ENCODE measurements at places on chromosomes 1 and 21.

DNA sequence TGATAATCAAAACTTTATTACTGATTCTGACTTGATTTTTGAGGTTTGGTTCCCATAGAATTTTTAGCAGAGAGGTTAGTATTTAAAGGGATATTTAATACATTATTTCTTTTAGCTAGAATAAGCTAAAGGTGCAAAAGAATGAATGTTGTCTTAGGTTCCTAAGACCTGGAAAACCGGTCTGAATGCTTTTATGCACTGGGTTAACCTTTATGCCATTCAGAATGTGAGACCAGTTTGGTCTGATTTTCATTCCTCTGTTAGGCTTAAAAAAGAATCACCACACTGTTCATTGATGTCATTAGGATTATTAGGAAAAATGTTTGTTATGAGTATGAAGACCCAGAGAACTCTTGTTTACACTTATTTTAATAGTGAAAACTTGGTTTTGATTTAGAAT, 30.1 kb downstream of the RAP1A start:
- no peak for DNase-seq

DNA sequence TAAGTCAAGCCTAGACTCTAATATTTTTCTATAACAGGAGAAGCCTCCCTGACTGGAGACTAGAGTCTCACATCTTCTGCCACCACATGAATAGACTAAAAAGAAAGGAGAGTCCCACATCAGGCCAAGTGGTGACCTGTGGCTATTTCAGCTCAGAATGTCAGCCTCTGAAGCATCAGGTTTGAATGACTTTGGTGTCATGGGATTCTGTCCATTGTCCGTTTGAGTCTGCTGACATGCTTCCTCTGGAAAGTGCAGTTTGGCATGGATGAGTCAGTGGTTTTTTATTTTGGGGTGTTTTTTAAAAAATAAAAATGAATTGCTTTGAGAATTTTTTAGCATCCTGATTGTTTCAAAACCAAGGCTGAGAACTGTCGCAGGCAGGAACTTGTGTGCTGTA, 19.5 kb downstream of the DYRK3 start:
- DNase-seq = no peak

DNA sequence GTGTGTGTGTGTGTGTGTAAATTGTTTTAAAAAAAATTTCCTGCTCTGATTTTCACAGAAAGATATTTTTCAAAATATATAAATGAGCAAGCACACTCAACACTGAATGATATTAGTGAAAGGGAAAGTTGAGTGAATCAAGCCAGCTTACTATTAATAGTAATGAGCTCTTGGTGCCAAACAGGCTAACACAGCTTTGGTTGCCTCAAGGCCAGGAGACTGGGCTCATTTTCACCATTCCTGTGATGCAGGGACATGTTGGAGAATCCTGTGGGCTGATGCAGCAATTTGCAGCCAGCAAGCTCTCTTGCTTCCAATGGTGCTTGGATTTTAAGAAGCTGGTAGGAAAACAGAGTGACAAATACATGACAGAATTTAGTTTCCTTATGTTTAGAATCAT, 30.2 kb downstream of the PLA2G4A start:
- no peak for DNase-seq

DNA sequence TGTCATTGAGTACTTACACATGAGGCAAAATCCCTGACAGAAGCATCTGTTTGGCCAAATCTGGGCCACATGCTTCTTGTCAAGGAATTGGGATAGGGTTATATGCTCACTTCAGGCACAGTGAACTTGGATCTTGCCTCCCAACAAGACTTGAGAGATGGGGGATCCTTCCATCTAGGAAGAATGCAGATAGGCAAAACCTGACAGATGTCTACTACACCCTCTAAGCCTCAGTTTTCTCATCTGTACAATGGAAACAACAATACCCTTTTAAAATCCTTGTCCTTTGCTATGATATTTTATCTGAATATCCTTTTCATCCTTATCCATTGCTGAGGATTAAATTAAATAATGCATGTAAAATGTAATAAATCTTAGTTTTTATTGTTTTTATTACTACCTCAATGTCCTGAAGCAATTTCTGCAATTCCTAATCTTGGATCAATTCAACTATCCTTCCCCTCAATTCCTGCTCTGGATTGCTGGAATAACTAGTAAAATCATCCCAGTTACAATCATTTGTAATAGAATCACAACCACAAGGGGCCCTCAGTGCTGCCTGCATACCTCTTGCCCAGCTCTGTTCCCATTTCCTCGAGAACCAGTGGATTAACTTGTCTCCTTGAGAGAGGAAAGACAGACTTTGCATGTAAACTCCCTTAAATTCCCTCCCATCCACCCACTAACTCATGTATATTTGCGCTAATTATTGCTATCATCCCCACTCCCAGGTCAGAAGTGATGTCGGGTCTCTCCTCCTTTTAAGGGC, 8.1 kb upstream of the XPR1 start:
- DNase-seq = no peak

- no peak for DNase-seq
Measured at GRCh38 chr1:246032984-246033383, 474.1 kb downstream of the SMYD3 start.

GRCh38 chr1:28954126-28954726, 39.9 kb downstream of the EPB41 start:
- DNase-seq = no peak

- no peak for DNase-seq
Measured at GRCh38 chr1:233603478-233603877, 10.4 kb upstream of the KCNK1 start.

DNA sequence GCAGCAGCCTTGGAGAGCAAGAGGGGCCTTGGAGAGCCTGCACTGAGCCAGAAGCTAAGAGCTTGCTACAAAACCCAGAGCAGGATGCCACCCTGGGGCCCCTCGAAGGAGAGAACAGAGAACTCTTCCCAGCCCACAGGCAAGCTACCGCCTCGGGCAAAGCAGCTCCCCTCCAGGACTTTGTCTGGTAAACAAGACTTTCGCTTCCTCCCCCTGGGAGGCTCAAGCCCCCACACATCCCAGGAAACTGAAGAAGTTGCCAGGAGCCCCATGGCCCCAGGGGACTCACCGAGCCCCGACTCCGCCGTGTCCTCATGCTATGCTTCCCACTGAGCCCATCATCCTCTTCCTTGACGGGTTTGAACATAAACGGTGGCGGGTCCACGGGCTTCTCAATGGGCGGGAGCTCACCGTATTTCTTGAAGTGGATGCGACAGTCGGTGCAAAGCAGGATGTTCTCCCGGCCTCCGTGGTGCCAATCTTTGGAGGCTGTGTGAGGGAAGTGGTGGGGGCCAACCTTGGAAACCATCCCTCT, 45.9 kb downstream of the SLC45A1 start:
- DNase-seq = no peak

GRCh38 chr1:157363660-157364140, 188.6 kb downstream of the FCRL5 start:
- peak; percentile 14 for DNase-seq

- no peak for DNase-seq
Measured at GRCh38 chr1:117582451-117582850, 23.4 kb upstream of the TENT5C start.

GRCh38 chr21:43194303-43195120, 25.7 kb downstream of the CRYAA start:
- DNase-seq = no peak

DNA sequence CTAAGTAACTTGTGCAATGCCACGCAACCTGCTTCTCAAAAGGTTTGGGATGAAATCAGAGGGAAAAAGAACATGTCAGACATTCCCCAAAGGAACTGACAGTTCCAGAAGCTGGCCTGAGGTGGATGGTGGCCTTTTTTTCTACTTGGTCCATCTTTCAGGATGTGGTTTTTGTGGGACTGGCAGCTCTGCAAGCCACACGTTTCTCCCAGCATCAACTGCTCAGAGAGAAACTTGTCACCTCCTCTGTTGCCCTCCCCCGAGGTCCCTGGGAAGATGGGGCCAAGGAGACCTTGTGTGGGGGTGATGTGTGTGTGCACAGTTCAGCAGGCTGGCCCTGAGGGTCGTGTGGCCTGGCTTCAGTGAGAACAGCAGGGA, 2.5 kb upstream of the DHRS3 start:
- no peak for DNase-seq

- no peak for DNase-seq
Measured at GRCh38 chr1:107443027-107443426, 302.2 kb downstream of the NTNG1 start.

- no peak for DNase-seq
Measured at GRCh38 chr1:172108161-172108893, 267.0 kb downstream of the DNM3 start.

DNA sequence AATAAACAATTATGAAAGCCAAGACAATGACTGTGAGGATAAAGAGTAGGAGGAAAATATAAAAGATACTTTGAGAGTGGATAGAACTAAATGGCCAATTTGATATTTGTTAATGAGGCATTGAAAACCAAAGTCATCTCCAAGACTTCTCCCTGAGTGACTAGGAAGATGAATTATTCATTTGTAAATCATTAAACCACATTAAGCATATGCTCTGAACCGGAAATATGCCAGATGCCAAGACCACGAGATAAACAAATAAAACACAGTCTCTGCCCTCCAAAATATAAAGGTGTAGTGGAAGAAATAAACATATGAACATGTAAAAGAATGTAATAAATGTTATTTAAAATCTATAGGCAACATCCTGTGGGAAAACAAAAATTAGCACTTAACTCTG, 78.8 kb downstream of the MRPL39 start:
- no peak for DNase-seq

- no peak for DNase-seq
Measured at GRCh38 chr1:227940791-227941241, 6.9 kb downstream of the WNT9A start.

- peak; percentile 84 for DNase-seq
Measured at GRCh38 chr1:9473032-9473807, 66.0 kb upstream of the SLC25A33 start.

GRCh38 chr21:30209601-30210000, 6.3 kb downstream of the CLDN8 start:
- DNase-seq = no peak

DNA sequence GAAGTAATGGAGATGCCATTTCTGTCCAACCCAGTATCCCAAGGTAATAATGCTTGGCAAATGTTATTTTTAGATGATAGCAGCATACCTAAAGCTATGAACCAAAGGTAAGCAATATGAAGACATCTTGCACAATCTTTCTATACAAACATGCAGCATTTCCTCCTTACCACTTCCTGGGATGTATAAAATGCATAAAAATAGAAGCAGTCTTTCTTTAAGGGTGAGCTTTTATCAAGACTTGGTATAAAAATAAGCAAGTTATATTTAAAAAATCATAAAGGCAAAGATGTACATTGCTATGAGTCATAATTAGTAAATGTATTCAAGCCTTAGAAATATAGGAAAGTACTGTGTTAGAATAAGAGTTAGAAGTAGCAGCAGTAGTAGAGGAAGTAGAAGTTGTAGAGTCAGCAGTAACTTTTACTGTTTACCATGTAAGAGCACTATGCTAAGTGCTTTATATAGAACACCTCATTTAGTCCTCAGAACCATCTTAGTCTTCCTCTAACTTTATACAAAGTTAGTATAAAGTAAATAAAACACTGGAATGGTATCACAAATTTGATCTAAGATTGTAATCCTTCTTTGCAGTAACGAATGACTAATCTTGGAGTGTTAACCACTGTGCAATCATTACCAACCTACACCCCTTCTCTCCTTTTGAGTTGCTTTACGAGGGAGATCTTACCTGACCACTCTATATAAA, 371.3 kb downstream of the VAV3 start:
- DNase-seq = no peak

DNA sequence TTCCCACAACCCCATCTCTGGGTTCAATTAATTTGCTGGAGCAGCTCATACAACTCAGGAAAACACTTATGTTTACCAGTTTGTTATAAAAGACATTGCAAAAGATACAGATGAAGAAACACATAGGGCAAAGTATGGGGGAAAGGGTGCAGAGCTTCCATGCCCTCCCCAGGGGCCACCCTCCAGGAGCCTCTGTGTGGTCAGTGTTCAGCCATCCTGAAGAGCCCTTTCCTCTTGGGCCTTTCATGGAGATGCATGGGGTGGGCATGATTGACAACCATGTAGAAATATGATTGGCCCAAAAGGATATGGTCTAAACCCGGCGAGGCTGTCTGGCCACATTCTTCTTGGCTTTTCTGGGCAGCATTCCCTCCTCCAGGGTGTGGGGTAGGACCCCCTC, 56.8 kb upstream of the PDE9A start:
- DNase-seq = no peak

- DNase-seq = no peak
Measured at GRCh38 chr1:87291107-87291506, 37.6 kb upstream of the LMO4 start.

- DNase-seq = no peak
Measured at GRCh38 chr1:84756455-84757082, 66.3 kb upstream of the SSX2IP start.

DNA sequence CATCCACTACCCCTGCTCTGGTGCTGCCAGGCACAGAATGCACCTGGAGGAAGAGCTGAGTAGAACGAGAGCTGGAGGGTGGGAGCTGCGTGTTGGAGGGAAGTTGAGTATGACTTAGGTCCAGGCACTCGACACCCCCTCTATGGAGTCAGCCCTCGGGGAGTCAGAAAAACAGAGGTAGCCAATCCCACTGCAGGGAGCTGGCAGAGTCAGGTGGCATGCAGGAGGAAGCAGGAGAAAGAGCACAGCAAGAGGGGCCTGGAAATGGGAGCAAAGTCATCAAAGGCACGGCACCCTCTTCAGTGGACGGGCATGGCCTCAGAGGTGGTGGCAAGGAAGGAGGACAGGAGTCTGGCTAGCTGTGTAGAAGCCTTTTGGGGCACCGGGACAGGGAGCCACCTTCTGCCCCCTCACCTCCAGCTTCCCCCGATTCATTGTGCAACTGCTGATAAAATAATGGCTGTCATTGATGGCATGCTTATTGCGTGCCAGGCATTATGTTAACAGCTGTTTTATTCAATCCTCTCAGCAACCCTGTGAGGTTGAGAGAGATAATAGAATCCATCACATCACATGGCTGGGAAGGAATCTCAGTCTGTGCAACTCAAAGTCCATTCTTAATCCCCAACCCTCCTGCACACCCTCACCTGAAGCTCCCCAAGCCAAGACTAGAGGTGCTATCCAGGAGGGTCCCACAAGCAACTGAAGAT, 42.0 kb downstream of the C1orf198 start:
- no peak for DNase-seq

DNA sequence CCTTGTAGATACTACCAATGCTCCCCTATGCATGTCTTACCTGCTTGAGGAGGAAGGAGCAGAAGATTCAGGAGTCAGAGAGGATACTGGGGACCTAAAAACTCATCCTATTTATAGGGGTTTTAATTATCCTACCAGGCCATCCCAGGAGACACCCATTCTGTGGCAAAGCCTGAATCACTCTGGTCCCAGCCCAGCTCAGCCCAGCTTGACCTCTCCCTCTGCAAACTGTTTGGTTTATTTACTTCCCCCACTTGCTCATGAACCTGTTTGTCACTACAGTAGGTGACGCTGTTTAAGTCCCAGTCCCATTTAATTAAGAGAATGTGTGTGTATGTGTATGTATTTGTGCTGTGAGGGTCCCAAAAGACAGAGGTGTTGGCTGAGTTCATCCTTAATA, at the start of gene RPTN:
TSS of gene RPTN (minus strand) at position 85 of the 400 bp plus-strand sequence. CDS start 1,339 bp downstream, outside the sequence.
- DNase-seq = no peak
